Fibroblast of upper back skin (primary cell): ENCODE measurements at places on chromosomes 5 and 9.

GRCh38 chr5:59491945-59492344, 401.6 kb downstream of the PDE4D start:
- DNase-seq, result peak; percentile 31

- DNase-seq, result no peak
Measured at GRCh38 chr5:108516785-108517184, 134.9 kb upstream of the FBXL17 start.

GRCh38 chr5:82784521-82784920, 292.7 kb downstream of the TMEM167A start:
- no peak for DNase-seq

- DNase-seq, result no peak
Measured at GRCh38 chr5:170097934-170098333, 7.8 kb upstream of the FOXI1 start.

- DNase-seq, result no peak
Measured at GRCh38 chr9:5874048-5874447, 16.6 kb upstream of the MLANA start.

DNA sequence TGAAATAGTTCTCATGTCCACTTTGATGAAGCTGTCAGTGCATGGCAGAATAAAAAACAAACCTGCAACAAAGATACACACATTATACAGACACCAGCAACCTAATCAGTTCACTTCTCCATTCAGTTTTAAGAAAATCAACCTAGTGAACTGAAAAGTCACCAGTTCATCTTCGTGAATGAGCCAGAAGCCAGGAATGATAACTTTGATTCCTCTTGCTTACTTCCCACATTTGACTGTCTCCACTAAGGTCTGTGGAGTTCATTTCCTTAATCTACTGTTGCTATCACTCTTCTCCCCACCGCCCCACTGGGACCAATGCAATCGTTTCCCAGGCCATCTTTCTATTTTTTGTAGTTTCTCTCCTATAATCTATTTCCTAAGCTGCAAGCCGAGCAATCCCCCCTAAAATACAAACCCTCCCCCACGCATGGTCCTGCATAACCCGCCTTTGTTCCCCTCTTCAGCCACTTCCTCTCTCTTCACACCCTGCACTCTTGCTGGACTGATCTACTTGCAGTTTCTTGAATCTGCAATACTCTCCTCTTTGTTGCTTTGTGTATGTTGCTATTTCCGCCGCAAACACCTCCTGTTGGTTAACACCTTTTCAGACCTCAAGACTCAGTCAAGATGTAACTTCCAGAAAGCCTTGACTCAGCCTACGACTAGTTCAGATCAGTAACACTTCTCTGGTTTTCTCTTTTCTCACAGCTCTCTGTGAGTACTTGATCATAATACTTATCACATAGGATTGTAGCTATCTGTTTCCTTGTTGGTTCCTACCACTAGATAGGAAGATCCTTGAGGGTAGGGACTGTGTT, 16.6 kb downstream of the STOM start:
- DNase-seq, result no peak

GRCh38 chr9:131012396-131012917, 3.5 kb downstream of the LAMC3 start:
- no peak for DNase-seq

GRCh38 chr9:113425072-113425471, 14.5 kb downstream of the C9orf43 start:
- no peak for DNase-seq

GRCh38 chr9:86763791-86764190, 183.5 kb downstream of the GAS1 start:
- DNase-seq, result no peak

DNA sequence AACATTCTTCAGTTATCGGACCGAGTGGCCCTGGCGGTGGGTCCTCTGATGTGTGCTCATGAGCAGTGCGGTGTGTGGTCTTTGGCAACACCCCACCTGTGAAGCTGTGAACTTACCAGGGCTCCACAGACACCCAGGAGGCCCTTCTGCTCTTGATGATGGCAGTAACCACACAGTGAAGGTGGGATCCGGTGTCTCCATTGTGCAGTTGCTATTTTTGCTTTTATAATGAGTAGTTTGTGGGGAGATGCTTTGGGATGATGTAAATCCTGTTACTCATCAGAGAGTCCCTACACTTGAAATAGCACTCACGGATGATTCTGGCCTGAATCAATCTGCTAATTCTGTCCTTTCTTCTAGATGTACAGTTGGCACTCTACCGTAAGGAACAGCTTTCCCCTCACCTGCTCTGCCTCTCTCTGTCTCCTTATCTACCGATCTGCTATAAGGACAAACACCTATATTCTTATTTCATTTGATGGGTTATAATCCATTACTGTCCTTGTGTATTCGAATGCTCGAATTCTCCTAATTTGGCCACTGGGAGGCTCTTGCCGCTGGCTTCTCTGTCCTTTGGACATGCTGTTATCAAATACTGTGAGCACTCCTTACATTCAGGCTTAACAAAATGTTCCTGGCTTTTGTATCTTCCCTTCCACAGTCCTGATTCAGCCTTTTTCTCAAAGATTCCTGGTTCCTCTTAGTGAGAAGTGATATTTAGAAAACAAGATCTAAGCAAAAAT, 20.2 kb downstream of the ATPSCKMT start:
- DNase-seq, result peak; percentile 84

GRCh38 chr5:81286059-81286617, 15.2 kb upstream of the ZCCHC9 start:
- no peak for DNase-seq

GRCh38 chr5:164060786-164061355, 555.5 kb downstream of the MAT2B start:
- DNase-seq, result no peak

- no peak for DNase-seq
Measured at GRCh38 chr5:157259699-157260098, 6.2 kb upstream of the CYFIP2 start.

GRCh38 chr9:111051400-111051799, 13.1 kb upstream of the LPAR1 start:
- no peak for DNase-seq

- no peak for DNase-seq
Measured at GRCh38 chr9:136685790-136686533, 1.3 kb downstream of the AGPAT2 start.

DNA sequence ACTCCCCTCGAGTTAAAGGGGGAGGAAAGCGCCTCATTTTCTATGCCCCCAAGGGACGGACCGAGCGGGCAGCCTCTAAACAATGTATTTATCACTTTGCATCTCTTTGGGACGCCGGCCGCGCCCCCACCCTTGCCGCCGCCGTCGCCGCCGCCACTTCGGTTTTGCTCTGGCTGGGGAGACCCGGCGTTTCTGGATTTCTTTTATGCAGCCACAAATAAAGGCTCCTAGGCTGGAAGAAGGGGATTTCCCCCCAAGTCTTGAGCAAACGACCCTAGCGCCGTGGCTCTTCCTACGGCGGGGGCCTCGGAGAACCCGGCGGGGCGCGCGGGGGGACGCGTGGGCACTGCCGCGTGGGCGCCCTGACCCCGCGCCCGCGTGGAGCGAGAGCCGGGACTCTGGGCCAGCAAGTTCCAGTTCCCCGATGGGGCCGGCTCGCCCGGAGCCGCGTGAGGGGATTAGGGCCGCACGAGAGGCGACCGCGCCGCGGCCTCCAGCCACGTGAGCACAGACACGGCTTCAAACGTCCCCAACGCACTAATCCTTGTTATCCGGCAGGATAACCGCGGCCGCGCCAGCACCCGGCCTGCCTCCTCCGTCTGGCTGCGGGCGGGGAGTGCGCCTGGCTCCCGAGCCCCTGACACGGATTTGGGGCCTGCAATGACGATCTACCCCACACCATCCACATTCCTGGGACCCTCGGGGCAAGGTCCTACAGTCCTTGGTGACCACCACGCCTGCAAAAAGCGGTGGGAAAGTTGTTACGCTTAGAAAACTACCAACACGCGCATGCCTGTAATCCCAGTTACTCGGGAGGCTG, 7.9 kb upstream of the NEUROG1 start:
- DNase-seq, result no peak

- peak; percentile 62 for DNase-seq
Measured at GRCh38 chr5:101390151-101390908, 487.2 kb upstream of the ST8SIA4 start.

DNA sequence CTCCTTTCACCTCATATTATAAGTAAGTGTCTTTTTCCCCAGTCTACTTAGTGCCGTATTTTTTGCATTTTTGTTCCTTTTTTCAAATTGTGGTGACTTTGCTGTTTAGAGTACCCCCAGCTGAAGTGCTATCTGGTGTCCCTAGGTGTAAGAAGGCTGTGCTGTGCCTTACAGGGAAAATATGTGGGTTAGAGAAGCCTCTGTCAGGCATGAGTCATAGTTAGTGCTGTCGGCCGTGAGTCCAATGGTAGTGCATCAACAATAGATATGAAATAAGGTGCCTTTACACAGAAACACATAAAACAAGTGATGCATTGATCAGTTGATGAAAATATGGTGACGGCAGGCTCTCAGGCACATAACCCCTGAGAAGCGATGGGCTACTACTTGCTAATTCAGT, 20.1 kb downstream of the SYK start:
- no peak for DNase-seq

- peak; percentile 21 for DNase-seq
Measured at GRCh38 chr9:8876303-8876702, 1076.7 kb upstream of the DMAC1 start.

- DNase-seq, result peak; percentile 48
Measured at GRCh38 chr5:88707216-88707965, 175.6 kb downstream of the MEF2C start.

DNA sequence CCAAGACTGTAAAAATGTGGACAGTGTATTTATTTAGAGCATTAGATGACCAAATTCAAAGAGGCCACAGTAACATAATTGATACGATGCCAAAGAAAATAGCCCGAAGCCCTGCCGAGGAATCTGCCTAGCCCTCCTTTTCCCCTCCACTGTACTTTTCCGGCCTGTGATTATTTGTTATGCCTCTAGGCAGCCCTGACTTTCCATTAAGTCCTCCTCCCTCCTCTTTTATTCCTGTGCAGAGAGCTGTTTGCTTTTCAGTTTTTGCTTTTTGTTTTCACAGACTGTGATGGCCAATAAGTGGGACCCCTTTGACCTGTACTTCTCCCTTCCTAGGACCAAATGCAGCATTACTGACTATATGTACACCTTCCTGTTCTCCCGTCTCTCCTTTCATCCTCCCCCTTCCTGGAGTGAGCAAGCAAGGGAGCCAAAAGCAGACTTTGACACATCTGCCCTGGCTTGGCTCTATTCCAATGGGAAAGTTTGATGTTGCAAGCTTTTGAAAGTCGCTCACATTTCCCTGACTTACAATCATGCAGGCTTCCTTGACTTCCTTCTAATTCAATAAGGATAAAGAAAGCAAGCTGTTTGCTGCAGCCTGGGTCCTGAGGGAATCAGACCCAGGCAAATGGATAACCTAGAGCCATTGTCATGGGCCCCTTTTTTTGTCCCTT, 76.1 kb downstream of the NREP start:
- peak; percentile 98 for DNase-seq

- DNase-seq, result no peak
Measured at GRCh38 chr9:96660692-96661248, 5.7 kb upstream of the PRXL2C start.

DNA sequence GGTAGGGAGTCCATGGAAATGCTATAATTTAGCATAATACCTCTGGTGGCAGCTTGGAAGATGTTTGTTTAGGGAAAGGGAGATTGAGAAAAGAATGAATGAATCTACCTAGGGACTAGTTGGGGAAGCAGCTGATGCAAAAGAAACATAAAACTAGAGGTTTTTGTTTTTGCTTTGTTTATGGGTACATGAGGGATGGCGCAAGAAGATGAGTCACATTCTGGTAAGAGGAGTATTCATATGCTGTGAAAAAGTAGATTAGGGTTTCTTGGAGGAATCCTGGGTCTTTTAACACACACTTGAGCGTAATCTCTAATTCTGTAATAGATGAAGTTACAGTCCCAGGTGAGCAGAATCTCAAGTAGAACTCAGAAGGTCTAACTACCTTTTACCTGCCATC, 17.1 kb downstream of the C9orf43 start:
- DNase-seq, result no peak

DNA sequence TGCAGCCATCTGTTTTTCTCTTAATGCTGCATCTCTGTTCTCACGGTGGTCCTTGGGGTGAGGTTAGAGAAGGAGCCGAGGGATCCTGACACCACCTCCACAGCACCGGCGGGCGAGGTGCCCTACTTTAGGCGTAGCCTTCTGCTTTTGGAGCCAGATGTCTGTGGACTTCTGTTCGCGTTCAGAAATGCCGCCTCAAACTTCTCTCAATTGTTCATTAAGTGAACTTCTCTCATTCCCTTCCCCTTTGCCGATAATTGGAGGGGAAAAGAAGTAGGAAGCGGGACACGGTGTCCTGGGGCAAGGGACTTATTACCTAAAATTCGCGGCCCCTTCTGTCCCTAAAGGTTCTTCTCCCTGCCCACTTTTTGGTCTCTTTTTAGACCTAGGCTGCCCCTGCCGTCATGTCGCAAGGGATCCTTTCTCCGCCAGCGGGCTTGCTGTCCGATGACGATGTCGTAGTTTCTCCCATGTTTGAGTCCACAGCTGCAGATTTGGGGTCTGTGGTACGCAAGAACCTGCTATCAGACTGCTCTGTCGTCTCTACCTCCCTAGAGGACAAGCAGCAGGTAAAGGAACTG, 455 bp downstream of the KIF20A start:
- no peak for DNase-seq

DNA sequence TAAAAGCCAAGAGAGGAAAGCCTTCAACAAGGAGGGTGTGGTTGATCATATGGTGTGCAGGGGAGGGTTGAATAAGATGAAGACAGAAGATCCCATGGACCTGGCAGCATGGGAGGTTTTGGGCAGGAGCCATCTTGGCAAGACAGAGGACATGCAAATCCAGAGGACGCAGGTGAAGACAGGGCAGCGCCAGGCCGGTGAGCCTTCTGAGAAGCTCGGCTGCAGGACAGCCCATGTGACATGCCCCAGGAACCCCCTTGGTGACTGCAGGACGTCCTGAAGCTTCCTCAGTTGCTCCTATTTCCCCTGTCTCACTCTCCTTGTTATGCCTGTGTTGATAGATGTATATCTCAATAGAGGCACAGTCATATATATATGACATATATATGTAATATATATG, 159.4 kb downstream of the GADD45G start:
- no peak for DNase-seq

DNA sequence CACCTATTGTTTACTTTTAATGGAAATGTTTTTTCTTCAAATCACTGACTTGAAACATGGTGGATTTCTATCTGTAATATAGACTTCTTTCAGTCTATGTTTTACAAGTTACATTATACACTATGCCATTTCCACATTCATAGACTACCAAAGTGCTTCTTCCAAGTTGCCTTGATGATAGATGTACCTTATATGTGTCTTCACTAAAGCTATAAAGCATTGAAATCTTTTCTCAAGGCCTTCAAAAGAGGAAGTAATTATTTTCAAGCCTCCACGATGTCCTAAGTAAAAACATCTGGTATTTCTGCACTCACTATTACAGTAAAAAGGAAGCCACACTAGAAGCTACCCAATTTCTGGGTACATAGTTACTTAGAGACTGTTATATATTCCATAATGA, 113.3 kb downstream of the FGF10 start:
- no peak for DNase-seq

DNA sequence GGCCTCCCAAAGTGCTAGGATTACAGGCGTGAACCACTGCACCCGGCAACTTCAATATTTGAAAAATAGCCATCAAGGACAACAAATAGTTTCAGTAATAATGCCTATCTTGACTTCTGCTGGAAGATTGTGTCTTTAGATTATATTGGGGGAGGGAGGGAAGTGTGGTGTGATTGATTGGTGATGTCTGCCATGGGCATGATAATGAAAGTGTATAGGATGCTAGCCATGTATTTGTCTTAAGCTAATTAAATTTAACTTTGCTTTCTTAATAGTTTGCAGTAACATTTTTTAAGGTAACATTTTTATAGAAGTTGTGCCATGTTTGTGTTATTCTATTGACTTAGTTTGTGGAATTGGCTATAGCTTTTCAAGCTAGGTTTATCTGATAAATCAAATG, 4.6 kb downstream of the JMY start:
- DNase-seq, result no peak
